ENCODE measurements at places on chromosomes 16 and 17.

DNA sequence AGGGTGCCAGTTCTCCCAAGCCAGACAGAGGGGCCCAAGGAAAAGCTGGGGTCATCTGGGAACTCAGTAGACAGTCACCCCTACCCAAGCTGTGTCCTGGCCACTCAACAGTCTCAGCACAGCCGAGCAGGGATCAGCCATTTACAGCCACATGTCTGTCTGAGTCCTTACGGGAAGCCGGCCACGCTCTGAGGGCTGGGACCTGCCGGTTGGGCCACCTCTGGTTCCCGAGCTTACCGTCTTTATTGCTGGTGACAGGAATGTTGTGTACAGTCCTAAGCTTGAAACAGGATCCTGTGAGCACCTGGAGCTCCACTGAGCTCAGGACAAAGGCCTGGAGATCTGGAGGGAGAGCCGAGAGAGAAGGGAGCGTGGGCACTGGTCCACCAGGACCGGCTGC lies 59.8 kb downstream of the TIMM22 start:
- no peak for DNase-seq

GRCh38 chr17:44747566-44747965 lies 11.2 kb upstream of the ADAM11 start:
- no peak for DNase-seq

DNA sequence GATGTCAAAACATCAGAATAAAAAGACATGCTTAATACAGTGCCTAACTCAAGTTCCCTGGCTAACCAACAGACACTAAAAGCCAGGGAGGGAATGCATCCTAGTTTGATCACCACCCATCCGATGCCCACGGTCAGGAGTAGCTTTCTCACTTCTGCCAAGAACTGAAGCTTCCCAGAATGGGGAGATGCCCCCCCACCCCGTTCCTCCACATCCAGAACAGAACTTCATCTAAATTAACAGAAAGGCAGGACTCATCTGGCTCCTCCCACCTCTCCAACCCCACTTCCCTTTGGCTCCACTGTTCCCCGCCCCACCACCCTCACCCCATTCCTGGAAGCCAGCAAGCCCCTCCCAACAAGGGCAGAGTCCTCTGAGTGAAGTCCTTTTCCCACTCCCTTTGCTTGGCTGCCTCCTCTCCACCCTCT lies 33.7 kb downstream of the GDE1 start:
- no peak for DNase-seq

- no peak for DNase-seq
Observed at GRCh38 chr16:56985288-56985961, 3.9 kb upstream of the NLRC5 start.

DNA sequence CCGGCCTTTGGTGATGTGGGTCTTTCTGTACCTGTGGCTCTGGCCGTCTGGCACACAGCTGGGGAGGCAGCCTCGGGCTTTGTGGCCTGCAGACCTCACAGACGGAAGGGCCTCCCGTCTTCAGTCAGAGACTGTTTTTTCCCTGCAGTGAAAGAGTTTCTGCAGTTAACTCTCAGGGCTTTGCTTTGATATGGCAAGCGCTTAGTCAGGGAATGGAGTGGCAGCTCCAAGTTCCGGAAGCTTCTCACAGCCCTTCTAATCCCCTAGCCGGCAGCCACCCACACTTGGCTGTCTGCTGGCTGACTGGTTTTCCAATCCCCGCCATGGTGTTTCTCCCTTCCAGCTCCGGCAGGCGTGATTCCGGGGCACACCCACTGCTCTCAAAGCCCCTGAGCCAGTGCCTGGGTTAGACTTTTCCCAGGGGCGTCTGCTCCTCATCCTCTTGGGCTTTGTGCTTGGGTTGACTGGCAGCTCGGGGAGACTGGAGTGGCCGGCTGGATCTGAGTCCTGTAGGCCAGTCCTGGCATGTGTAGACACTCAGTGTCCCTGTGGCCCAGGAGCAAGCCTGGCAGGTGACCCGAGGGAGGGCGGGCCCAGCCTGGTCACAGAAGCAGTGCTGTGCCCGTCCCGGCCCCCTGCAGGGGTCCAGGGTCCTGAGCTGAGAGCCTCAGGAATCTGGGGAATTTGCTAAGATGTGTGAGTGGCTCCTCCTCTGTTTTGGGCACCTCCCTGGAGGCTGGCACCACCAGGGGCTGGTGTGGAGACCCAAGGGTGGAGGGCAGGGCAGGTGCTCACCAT lies 29.9 kb downstream of the BAIAP2 start:
- DNase-seq = no peak

DNA sequence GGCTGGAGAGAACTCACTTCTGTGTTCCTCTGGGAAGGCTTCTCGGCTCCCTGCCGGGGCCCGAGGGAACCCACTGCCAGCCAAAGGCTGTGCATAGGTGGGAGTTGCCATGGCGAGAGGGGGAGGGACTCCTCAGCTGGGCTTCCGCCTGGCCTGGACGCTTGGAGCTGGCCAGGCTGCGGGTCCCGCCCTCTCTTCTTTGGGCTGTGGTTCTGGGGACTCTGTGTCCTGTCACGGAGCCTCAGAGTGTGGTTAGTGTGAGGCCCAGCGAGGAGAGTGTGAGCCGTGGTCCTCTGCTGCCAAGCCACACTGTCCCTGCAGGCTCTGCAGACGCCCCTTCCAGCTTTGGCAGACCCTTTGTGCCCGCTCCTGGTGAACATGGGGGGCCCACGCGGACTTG lies 123.1 kb downstream of the OR1D5 start:
- DNase-seq = no peak

GRCh38 chr16:70779361-70779760 lies 21.6 kb downstream of the VAC14 start:
- no peak for DNase-seq

- DNase-seq = no peak
Observed at GRCh38 chr16:15799851-15800495, 56.9 kb downstream of the MYH11 start.

GRCh38 chr16:17027488-17028129 lies 443.2 kb downstream of the XYLT1 start:
- DNase-seq = no peak

- no peak for DNase-seq
Observed at GRCh38 chr17:69945698-69946185, 129.3 kb upstream of the KCNJ16 start.

GRCh38 chr17:560432-560873 lies 154.2 kb downstream of the VPS53 start:
- no peak for DNase-seq
